NCI-H187 treated with DMSO at 0.1 percent for 48 hours (cell line): ENCODE measurements at places on chromosomes 11 and 22.

DNA sequence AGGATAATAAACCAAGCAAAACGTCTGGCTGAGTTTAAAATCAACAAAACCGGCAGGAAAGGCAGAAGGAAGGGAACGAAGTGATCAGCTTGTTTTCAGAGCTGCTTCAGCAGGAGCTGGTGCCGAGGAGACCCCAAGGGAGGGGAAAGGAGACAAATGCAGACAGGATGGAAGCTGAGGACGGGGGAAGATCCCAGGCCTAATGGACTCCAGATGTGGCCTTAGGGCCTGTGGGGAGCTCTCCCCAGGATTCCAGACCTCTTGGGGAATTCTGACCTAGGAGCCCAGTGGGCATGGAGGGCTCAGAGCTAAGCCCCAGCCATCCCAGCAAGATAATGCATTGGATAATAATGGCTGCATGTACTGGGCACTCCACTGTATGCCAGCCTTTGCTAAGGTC, 211.4 kb upstream of the NARS2 start:
- DNase-seq = no peak

DNA sequence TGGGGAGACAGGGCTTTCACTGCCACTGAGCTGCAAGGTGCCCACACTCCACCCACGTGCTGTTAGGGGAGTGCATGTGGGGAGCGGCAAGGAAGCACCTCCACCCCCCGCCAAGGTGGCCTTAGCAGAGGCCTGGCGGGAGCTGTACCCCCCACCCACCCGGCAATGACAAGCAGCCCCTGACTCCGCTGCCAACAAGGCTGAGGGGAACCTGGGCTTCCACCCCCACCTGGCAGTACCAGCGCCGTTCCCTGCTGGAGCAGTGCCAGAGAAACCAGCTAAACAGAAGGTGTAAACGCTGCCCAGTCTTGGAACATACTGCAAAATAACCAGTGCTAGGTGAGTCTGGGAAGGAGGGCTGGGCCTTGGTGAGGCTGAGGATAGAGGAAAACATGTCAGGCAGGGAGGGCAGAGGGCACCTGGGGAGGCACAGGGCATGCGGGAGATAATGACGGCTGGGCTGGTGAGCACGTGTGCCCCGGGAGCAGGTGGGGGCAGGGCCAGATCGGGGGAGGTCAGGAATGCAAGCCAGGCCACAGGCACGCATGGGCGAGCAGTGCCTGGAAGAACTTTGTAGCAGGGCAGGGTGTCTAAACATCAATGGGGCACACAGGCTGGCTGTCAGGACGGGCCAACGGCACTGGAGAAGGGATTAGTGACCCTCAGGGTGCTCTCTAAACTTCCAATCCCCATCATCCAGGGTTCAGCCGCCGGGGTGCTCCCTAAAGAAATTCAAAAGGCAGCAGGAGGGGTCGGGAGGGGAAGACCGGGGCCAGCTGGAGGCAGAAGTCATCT, 6.6 kb downstream of the CERK start:
- no peak for DNase-seq

DNA sequence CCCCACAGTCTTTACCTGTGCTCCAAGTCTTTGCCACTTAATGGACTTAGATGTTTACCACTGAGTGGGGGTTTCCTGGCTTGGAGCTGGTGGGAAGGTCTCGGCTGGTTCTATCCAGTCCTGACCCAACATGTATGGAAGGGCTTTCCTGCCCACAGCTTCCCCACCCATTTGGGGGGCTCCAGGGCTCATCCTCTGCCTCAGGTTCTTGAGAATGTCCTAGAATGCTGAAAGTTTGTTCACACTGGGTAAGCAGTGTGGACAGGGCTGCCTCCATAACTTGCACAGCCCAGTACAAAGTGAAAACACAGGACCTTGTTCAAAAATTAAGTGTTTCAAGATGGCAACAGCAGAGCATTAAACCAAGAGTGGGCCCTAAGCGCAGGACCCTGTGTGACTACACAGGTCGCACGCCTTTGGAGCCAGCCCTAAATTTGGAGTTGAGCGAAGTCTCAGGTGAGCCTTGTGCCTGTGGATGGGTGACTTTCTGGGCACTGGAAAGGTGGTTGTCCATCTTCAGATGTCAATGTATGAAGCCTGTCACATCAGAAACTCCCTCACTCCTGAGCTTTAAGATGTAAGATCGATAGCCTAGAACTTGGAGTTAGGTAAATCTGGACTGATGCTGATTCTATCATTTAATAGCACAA, 72.7 kb upstream of the NARS2 start:
- DNase-seq = no peak

DNA sequence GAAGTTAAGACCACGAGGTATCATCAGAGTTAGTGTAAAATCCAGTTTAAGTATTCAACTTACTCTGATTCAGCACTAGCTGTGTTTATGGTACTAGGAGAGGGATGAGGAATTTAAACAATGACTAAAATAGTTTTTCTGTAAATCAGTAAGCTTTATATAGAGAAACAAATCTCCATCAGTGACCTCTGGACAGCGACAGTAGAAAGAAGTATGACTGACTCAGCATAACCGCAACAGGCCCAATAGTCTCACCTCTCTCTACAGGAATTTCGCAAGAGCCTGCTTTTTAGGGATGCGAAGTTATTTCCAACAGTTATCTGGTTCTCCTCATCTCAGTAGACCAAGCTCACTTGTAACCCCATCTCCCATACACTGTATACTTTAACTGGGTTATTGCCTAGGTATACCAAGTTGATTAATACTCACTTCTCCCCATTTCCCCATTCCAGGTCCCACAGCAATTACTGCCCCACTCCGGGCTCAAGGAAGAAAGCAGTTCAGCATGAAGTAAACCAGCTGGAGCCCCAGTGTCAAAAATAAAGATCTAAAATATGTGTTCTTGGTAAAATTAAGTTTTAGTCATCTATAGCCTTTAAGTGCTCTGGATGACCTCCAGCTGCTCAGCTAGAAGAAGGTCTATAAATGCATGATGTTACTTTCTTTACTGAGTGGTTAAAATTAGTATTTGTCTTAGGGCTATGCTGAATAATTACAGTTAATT, 770.6 kb upstream of the CCDC90B start:
- no peak for DNase-seq

GRCh38 chr11:80163441-80163840, 722.6 kb upstream of the TENM4 start:
- DNase-seq = no peak

DNA sequence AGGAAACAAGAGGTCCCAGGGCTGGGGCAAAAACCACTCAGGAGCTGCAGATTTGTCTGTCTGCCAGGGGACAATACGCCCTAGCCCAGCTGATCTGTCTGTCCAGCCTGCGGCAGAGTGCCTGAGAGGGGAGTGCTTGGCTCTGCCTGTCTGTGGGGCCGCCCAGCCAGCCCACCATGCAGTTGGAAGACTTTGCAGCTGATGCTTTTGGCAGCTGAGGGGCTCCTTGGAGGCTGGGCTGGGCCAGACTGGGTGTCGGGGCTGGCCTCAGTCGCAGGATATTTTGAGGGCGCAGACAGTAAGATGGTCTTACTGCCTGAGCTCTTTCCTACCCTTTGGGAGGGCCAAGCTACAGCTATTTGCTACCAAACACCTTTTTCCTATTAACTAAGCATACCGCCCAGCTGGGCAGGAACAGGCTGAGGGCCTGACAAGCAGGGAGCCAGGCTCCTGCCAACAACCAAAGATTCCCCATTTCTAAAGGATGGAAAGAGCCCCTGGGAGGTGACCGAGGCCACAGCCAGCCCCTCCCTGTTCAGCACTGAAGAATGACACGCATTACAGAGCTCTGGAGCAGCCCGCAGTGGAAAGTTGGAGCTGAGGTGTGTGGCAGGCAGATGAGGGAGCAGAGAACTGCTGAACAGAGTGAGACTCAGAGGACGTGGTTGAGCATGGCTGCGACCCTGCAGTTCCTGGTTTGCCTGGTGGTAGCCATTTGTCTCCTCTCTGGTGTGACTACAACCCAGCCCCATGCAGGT, at the start of gene FAM180B:
FAM180B (plus strand) TSS at position 581 of the 758 bp plus-strand sequence; CDS start at position 672, 91 bp downstream.
- no peak for DNase-seq

DNA sequence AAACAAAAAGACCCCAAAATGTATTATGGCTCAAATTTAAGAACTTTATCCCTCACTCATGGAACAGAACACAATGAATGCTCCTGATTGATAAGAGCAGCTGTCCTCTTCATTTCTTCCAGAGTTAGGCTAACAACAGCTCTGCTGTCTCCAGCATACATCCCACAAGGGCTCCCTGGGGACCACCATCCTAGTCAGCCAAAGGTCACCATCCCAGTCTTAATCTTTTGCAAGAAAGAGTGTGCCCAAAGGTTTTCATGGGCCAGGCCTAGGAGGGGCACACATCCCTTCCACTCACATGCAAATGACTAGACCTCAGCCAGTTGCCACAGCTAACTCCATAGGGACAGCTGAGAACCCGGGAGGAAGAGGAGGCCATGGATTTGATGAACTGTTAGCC, 555.3 kb downstream of the BUD13 start:
- DNase-seq = no peak

GRCh38 chr22:46061124-46061500, 84.2 kb upstream of the WNT7B start:
- no peak for DNase-seq

DNA sequence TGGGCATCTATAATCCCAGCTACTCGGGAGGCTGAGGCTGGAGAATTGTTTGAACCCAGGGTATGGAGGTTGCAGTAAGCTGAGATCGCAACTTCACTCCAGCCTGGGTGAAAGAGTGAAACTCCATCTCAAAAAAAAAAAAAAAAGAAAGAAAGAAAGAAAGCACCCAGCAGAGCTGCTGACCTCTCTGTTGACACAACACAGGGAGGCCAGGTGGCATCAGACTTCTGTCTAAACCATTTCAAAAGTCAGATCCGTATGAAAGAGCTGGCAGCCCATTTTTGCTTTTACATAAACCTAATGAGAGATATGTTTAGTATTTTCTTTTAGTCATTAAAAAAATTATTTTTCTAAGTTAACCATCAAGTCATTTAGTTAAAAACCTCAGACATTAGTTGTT, 64.4 kb upstream of the RRM1 start:
- no peak for DNase-seq

DNA sequence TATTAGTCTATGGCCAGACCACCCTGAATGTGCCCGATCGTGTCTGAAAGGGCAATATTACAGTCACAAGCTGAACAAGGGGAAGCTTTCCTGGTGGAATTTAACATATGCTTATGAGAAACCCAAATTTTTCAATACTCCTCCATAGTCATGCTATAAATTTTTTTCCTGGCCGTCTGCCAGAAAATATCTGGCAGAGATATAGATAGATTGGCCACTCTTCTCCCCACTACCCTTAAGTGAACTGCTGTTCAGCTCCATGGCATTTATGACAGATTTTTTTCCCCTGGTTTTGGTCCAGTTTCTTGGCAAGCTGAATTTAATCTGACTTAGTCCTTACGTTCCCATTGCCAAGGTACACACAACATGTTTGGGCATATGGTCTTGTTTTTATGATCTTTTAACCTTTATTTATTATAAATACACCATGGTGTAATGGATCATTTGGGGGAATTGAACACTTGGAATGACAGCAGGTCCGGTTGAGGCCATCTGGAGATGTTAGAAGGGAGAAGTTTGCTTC, 328.5 kb downstream of the CNTN5 start:
- no peak for DNase-seq

DNA sequence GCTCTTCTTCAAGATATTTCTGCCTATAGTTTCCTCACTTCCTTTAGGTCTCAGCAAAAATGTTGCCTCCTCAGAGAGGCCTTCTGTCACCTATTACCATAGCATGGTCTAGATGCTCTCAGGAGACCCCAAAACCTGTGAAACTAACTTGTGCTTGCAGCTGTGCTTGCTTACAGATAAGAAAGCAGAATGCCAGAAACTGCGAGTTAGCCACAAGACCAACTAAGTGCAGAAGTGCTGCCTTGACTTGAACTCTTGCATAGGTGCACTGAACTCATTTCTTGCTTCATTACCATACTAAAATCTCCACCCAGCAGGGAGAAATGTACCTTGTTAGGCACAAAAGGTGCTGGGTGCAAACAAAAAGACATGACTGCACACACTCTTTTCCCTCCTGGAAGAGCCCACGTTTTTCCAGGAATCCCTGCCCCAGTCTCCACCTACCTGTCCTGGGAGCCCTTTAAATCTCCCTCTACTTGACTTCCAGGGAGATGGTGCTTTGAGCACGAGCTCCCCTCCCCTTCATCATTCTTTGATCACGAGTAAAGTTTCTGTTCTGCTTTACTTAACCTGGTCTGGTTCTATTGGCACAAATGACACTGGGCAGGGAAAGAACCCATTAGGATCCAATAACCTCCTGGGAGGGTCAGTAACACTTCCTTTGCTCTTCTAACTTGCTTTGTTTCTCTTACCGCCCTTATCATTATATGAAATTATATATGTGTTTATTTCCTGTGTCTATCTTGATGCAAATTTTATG, 137.7 kb upstream of the DDI1 start:
- no peak for DNase-seq

DNA sequence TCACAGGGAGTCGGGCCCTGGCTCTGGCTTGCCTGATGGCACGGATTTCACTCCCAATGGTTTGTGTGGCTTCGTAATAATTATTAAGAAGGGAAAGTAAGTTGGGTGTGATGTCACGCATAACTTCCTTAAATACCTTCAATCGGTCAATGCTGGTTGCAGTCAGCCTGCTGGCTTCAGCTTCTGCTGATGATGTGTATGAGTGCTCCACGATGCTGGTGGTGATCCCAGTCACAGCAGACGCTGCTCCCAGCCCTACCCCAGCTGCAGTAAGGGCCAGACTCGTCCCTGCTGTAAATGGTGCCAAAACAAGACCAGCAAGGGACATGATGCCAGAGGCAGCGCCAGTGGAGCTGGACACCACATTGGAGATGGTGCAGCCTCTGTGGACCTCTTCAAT, 19.1 kb downstream of the APOL3 start:
- DNase-seq = no peak

DNA sequence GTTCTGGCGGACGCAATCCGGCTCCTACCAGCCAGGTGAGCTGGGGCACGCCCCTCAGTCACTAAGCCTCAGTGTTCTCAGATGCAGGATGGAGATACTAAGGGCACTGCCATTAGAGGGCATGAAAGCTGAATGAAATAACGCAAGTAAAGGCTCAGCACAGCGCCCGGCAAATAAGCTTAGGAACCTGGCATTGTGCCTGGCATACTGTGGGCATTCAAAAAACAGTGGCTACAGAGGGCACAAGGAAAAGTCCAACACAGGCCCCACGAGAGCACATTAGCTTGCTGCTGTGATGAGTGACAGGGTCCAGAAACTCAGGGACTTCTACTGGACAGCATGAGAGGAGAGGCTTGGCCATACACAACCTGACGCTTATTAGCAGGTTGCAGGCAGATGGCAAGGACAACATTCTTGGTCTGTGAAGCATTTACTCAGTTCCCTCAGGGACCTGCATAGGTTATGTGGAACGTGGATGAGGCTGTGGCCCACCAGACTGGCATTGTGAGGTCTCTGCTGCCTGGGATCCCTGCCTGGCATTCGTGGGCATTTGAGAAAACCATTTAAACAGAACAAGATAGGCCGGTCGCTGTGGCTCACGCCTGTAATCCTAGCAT, 12.2 kb downstream of the TXN2 start:
- no peak for DNase-seq

DNA sequence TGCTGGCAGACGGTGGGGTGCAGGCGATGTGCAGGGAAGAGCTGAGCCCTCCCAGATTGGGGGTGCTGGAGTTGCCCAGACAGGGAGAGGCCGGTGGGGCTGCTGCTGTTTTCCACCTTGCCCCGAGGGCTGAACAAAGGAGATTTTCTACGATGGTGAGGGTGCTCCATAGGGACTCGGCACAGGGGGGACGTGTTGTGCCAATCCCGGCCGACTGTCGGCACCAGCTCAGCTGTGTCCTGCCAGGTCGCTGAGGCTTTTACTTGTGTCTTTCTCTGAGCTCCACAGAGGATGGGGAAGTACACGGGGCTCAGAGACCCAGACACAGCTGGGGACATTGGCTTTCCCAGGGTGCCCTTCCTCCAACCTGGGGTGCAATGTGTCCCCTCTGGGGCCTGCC, 816.8 kb downstream of the BRD1 start:
- DNase-seq = no peak

GRCh38 chr11:67160872-67161783, 42.1 kb downstream of the KDM2A start:
- no peak for DNase-seq
